T-helper 2 cell (primary cell): ENCODE measurements at places on chromosomes 16 and 17.

DNA sequence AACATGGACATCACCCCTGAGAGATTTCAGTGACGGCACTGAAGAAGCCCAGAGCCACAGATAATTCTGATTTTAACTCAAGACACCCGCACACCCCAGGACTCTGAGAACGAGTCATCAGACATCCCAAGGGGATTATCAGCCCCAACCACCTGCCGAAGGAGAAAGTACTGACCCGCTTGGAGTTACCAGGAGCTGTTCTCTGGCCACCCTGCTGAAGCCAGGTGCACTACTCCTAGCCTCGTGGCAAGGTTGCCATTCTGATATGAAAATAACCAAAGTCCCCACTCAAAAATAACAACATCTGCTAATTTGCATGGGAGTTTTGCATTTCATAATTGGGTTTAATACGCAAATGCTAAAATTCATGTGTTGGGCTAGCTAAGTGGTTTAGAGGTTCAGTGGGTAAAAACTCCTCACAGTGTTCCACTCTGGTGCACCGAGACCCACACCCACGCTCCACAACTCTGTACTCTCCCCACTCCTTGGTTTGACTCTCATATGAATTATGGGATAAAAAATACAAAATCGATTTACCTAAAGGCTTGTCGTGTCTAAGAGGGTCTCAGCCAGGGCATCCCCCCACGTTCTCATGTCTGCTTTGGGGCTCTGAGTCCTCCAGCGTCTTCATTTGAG is 143.0 kb upstream of the NOL11 start:
- no peak for DNase-seq

GRCh38 chr17:82910041-82910481 is 70.2 kb upstream of the ZNF750 start:
- no peak for DNase-seq

GRCh38 chr16:24996301-24996700 is 18.9 kb downstream of the ARHGAP17 start:
- no peak for DNase-seq

DNA sequence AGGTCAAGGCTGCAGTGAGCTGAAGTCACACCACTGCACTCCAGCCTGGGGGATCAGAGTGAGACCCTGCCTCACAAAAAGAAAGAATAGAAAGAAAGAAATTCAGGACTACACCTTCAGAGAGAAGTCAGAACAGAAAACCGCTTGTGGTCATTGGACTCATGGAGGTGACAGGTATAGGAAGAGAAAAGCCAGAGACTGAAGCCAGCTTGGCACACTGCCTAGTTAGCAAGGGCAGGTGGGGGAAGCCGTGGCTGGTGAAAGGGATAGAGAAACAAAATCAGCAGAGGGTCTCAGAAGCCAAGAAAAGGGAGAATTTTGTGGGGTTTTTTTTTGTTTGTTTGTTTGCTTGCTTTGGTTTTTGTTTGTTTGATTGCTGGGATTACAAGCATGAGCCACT is 32.9 kb upstream of the SKAP1 start:
- no peak for DNase-seq

DNA sequence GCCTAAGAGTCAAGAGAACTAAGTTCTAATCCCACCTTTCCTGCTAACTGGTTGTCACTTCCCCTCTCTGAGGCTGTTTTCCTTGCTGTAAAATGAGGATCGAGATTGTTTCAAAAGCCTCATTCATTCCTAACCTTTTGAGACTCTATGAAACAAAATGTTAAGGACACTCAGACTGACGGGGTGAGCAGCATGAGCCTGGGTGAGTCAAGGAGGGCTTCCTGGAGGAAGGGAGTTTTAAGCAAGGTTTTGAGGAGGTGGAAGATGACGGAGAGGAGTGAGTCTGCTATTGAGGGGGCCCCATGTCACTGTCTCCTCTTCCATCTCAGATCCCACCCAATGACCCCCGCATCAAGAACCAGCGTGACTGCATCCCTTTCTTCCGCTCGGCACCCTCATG is 4.1 kb downstream of the EPX start:
- DNase-seq: no peak

DNA sequence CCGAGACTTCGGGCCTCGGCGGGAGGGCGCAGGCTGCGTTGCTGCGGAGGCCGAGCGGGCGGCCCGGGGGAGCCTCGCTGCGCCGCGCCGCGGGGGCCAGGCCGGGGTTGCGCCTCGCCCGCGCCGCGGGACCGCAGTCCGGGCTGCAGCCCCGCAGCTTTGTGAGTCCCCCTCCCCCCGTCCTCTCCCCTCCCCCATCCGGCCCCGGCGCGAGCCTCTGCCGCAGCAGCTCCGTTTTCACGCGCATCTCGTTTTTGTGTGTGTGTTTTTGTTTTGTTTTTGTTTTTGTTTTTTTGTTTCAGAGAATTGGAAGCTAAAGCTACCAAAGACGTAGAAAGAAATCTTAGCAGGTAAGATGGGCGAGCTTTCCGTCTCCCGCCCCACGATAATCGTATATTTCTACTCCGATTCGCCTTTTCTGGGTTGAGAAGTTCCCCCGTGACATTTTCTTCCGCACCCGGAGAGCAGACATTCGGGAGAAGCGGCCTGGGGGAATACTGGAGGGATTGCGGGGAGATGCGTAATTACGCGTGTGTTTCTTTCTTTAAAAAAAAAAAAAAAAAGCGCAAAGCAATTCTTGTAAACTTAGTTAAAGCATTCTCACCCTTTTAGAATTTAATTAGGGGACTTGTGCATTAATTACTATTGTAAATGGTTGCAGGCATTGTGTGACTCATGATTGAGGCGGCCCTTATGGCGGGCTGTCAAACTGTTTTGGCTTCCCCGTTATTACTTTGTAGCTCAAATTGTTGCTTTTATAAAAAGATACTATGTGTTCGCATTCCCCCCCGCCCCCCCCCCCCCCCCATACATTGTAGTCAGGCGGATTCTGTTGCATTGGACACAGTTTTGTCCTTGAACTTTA is 732 bp downstream of the TNRC6A start:
- DNase-seq: peak; percentile 32

DNA sequence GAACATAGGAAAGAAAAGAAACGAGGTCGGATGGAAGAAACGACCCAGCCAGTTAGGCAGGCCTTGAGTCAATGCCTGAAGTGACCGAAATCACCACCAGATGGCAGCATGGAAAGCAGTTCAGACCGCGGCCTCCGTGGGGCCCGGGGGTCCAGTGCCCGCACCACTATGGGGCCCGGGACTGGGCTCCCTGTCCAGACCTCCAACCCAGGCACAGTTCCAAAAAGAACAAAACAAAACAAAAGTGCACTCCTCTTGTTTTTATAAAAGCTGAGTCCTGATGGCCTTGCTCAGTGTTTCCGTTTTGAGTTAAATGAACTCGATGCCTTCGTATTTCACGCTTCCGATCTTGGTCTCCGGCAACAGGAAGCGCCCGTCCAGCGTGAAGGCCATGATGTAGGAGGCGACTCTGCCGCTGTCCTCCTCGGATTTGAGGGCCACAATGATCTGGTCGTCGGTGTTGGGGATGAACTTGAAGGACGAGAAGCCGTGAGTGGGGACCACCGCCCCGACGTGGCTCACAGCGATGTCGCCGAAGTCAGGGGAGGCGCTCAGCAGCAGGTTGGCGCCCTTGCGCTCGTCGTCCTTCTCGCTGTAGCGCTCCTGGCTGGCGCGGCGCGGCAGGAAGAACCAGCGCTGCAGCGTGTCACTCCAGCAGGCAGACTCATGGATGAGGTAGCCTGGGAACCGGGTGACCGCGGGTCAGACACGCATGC is 13.7 kb upstream of the LGALS3BP start:
- DNase-seq: no peak

DNA sequence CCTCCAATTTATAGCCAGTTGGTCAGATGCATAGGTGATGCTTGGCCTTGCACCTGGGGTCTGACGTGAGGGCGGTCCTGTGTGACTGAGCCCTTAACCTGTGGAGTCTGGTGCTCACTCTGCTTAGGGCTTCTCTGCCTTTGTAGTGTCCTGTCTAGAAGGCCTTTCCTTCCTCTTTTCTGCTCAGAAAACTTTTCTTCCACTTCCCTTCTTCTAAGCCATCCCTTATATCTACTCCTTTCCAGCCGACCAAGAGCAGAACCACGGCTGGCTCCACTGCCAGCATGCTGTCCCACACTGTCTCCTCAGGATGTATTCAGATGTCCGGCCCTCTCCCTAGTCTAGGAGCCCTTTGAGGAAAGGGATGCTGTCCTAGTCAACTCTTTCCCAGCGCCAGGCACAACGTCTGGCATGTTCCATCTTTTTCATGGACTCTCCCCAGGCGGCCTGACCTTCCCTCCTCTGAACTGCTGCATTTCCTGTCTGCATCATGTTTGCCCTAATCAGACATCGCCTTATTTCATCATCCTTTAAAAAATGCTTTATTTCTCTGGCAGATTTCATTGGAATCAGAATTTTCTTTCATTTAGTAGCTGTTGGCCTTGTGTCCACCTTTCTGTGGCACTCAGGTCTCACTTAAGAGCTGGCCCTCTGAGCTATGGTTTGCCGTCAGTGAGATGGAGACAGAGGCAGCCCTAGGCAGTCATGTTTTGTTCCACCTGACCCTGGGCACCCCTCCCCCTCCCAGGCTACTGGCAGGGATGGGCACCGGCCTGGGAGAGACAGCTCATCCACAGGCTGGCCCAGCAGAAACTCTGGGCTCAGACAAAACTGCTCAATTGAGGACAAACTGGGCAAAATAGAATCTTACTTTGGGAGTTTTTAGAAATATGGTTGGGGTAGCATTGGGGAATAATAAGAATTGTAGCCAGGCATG is 15.5 kb upstream of the BRCA1 start:
- no peak for DNase-seq

- DNase-seq: no peak
These were observed 26.4 kb downstream of the C17orf100 start for GRCh38 chr17:6677946-6678345.

GRCh38 chr16:75732871-75733270 is 6.6 kb upstream of the CPHXL start:
- no peak for DNase-seq

DNA sequence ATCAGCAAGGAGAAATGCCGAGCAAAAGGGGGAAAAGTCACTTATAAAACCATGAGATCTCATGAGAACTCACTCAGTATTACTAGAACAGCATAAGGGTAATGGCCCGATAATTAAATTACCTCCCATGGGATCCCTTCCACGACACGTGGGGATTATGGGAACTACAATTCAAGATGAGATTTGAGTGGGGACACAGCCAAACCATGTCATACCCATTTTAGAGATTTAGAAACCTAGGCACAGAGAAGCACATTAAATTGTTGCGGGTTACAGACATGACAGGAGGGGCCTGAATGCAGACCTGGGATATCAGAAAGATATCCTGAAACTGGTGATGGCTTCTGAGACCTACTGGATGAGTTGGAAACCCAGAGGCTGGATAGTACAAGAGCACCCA is 20.1 kb downstream of the ARHGAP17 start:
- DNase-seq: no peak

DNA sequence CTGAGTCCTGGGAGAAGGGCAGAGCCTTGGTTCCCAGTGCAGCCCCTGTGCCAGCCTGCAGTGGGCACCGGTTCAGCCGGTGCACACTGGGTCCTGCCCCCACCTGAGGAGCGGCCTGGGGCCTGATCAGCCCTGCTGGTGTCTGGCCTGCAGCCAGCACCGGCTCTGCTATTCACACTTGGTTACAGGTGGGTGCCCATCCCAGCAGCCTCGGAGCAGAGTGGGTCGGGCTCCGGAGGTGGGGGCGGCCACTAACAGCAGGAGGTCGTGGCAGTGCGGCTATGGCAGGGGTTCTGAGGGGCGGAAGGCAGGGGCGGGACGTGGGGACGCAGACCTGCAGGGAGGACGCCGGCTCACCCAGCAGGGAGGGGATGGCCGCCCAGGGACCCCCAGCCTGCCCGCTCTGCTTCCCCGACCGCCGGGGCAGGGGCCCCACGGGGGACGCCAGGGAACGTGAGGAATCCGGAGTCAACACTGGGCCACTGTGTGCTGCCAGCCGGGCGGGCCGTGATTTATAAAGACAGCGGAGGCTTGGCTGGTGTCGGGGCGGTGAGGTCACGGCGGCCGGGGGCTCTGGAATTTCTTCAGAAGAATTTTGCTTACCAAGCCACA is 20.3 kb downstream of the METRNL start:
- DNase-seq: no peak

DNA sequence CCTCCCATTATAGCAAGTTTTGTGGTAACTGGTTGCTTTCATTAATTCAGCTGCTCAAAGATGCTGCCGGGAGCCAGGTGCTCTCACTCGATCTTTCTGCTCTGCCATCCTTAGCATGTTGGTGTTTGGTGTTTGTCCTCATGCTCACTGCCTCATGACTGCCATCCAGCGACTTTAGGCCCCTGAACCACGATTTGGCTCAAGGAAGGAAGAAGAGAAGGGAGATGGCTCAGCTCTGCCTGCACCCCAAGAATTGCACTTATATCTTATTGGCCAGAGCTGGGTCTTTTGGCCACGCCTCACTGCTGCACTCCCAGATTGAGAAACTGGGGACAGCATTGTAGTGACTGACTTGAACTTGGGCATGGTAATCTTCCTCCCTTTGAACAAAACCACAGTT is 52.7 kb downstream of the ARSG start:
- DNase-seq: no peak

DNA sequence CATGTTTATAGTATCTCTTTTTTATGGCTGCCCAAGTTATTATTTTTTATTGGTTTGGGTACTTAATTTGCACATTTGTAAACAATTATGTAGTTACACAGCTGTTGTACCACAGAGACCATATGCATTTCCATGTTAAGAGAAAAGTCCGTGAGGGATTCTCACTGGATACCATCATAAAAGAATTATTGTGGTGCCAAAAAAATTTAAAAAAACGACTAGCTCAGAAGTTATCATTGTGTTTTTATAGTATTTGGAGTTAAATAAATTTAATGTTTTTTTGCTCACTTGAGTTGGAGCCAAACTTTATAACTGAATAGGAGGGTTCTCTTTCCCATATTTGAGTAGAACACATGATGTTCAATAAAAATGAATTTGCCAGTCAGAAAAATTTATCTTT is 618.7 kb downstream of the WWOX start:
- no peak for DNase-seq

- DNase-seq: no peak
These were observed 478.6 kb downstream of the SLC39A11 start for GRCh38 chr17:72613806-72614292.

DNA sequence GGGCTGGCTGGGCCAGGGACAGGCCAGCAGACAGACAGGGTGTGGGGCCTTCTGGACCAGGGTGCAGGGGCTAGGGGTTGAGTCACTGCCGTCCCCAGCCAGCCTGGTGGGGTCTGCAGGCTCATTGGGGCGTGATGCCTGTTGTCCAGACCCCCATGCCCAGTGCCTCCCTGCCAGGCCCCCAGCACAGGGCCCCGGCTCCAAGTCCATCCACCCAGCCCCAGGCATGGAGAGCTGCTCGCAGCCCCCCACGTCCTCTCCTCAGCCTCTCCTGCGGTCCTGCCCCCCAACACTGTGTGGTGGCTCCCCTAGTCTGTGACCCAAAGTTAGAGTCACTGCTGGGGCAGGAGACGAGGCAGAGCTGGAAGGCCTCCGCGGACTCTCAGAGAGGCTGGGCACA is 7.0 kb upstream of the PKMYT1 start:
- DNase-seq: no peak

DNA sequence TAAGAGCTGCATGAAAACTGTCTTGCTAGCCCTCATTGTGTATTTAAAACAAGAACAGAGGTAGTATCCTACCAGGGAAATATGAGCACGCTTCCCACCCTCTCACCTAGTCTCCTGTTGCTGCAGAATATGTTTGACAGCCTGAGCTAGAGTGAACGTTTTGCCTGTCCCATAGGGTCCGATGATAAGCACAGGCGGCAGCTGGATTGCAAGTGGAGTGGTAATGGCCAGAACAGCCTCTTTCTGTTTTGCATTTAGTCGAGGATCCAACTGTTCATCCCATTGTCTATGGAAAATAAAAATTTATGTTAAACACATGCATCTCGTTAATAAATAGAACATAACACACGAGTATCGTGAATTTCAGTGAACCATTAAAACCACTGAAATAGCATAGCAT is 84.2 kb downstream of the HELZ start:
- no peak for DNase-seq
